ENCODE measurements at places on chromosomes 12 and 14.

DNA sequence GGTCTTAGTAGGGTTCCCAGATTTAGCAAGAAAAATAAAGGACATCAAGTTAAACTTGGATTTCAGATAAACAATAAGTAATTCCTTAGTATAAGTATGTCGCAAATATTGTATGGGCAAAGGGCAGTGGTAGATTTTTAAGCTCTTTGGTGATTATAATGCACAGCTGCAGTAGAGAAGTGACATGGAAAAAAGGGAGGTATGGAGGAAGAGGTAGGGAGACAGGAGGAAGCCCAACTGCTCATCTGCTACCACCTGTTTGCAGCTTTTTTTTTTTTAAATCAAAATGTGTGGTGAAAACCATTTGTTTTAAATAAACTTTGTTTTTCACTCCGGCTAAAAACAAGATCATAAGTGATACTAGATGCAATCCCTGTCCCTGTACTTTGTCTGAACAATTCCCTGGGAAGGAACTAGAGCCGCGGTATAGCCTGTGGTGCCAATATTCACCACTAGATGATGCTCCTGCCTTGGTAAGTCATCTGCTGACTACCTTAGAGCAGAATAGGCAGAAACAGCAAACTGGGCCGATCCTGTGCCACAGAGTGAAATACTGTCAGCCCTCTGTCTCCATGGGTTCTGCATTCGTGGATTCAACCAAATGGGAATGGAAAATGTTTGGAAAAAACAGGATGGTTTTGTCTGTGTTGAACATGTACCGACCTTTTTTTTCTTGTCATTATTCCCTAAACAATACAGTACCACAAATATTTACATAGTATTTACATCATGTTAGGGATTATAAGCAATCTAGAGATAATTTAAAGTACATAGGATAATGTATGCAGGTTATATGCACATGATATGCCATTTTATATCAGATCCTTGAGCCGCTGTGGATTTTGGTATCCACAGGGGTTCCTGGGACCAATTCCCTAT lies 62.4 kb upstream of the PLBD1 start:
- peak; percentile 38 for DNase-seq

DNA sequence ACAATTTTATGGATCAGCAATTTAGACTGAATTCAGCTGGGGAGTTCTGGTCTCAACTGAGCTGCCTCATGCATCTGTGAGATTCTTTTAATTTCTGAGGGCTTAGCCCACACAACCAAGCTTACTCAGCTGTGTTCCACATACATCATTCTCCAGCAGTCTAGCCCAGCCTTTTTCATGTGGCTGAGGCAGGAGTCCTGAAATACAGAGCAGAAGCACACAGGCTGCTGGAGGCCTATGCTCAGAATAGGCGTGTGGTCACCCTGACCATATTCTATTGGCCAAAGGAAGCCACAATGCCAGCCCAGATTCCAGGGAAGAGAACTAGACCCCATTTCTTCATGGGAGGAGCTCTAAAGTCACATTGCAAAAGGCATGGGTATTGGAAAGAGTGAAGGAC lies 72.3 kb upstream of the DHRS4 start:
- DNase-seq, result no peak

DNA sequence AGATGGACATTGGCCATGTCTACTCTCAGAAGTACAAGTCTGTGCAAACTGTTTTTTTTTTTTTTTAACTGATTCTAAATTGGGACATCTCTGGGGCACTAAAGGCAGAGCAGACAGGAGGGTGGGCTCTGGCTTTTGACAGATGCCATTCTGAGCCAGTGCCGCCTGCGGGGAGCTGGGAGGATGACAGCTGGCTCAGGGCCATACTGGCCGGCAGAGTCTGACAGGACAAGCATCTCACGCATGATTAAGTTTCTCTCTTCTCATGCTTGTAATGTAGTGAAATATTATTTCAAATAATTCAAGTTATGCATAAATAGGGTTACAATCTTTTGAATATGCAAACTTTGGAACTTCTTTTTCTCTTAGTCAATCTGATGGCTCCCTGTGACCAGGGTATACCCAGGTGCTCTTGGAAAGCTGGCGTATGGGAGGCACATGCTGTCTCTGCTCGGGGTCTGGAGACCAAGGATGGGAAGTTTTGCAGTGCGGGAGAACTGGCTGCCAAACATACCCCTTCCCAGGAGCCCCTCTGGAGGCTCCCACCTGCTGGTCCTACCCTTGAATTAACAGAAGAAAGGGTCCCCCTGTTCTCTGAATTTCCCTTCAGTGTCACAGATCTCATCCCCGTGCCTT lies 7.6 kb downstream of the CDCA4 start:
- no peak for DNase-seq

DNA sequence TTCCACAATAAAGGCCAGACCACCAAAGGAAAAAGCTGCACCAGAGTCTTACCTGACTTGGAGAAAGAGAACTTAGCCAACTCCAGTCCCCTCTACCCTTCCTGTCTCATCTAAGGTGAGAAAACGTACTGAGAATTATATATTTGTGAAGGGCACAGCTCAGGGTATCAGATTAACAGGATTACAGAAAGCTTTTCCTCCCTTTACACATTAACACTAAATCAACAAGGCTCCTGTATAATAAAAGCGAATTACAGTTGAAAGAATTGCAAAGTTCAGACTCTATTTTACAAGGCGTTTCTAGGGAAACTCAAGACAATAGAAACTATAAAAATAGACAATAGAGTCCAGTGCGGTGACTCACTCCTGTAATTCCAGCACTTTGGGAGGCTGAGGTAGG lies 82.7 kb upstream of the RPL10L start:
- DNase-seq, result no peak

GRCh38 chr12:1876086-1876485 lies 42.4 kb downstream of the CACNA2D4 start:
- DNase-seq, result no peak
